ENCODE measurements at places on chromosomes 7 and 10.

- no peak for DNase-seq
These were observed 64.4 kb downstream of the EGFR start for GRCh38 chr7:55083206-55083605.

DNA sequence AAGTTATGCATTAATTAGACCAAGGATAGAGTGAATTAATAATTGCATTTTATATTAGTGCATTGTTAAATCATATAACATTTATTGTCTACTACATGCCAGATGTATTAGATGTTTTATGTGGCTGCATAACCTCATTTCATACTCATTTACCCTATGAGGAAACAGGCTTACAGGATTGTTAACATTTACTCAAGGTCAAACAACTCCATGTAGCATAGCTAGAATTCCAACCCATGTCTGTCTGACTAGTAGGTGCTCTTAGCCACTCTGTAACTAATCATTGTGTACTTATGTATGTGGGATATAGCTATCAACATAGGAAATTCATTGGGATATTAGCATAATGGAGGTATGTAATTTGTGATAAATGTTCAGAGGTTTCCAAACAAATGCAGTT is 46.3 kb downstream of the PHYHIPL start:
- no peak for DNase-seq

GRCh38 chr10:80580638-80581468 is 43.2 kb downstream of the SH2D4B start:
- DNase-seq, result no peak

DNA sequence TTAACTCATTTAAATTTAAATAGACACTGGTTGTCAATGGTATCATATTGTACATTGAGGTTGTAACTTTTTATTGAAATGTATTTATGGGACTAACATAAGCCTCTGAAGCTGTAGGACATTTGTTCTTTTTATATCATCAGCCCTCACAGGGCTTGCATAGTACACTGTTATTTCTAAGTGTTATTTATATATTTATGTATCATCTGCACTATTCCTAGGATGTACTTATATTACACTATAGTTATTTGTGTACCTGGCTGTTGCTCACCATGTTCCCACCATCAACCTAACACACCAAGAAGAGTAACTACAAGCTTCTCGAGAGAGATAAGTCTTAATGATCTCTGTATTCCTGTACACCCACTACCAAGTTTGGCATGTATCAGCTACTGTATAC is 224.7 kb downstream of the PPP1R3A start:
- DNase-seq, result no peak

DNA sequence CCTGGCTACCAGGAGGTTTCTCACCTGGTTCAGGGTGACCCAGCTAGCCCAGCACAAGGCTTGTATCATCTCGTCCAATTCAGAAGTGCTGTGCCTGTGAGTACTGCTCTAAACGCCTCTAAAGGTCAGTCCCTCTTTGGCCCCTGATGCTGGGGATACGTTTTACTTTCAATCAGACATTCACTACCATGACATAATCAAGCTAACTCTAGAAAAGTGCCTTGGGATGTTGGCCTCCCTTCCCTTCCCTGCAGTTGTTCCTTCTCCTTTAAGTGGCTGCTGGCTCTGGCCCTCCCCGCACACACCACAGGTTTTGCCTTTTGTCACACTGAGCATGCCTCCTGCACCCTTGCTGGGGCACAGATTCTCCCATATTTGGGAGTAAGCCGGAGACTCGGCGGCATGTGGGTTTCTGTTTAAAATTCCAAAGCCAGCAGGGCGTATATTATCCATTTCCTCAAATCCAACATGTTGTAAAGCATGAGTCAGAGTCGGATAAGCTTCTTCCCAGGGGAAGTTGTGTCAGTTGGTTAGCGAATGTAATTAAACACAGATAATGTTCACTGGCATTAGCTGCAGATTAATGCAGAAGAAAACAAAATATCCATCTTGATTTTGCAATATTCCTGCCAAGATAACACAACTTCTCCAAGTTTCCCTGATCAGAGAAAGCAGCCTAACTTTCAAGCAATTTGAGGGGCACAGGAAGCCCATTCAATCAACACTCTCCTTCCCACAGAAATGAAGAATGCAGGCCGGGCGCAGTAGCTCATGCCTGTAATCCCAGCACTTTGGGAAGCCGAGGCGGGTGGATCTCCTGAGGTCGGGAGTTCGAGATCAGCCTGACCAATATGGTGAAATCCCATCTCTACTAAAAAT is 31.8 kb upstream of the VCL start:
- DNase-seq, result no peak

- no peak for DNase-seq
These were observed 7.4 kb downstream of the ADCYAP1R1 start for GRCh38 chr7:31059551-31059950.

DNA sequence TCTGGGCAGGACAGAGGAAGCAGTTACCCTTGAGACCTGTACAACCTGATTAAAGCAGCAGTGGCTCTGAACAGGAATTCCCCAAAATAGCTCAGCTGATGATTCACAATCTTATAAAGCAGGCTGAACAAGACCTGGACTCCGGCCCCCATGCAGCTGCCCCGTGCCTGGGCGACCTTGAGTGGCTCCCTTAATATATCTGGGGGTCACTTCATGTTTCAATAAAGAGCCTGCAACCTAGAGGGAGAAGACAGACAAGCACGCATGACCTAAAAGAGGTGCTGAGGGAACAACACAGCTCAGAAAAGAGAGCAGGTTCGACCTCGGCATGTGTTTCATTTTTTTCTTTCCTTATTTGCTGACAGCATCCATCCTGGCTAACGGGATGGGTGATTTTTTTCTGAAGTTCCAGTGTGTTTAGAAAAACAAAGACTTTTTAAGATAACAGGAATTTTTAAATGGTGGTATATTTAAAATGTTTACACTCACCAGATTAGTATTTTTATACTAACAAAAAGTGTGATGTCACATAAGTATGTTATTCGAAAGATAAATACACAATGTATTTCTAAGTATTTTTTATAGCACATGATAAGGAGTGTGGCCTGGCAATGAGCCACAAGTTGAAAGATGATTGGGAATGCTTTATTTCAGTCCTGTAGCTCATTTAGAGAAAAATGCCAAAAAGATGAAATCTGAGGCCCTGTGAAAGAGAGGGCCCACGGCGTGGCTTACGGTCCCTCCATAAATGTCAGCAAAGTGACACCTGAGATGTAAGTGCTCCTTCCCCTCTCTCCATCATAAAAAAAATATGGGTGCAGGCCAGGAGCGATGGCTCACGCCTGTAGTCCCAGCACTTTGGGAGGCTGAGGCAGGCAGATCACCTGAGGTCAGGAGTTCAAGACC is 161.3 kb downstream of the SLIT1 start:
- no peak for DNase-seq

- no peak for DNase-seq
These were observed 11.6 kb downstream of the GNG11 start for GRCh38 chr7:93933156-93933555.

DNA sequence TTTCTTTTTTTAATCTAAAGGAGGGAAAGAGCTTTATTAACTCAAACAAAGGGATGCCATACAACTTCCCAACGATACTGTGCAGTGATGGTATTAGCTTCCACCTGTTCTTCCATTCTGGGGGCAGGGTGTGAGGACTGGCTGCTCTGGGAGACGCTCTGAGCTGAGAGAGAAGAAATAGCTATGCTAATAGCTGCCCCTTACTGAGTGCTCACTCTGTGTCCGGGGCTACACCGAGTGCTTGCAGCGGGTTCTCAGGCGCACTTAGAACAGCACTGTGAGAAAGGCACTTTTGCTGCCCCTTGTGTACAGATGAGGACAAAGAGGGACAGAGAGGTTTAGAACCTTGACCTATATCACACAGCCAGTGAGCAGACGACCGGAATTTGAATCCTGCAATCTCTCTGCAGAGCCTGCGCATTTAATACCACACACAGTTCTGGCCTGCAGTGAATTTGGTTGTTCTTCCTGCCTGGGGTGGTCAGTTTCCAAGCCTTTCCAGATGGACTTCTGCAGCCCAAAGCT is 142.2 kb downstream of the PLPP4 start:
- DNase-seq, result no peak

DNA sequence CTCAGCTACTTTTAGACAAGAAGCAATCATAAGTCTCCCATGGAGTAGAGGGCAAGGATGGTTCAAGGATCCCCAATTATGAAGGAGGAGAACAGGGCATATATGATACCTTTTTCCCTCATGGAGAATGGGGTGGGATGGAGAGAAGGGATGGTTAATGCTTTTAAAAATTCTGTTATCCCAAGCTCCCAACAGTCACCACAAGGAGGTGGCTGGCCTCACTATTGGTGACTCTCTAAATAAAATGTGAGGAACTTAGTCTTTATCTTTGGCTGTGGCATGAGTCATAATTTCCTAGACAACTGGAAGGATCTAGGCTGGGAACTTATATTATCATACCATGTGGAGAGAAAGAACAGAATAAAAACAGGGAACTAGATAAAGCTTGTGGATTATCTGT is 297.0 kb downstream of the PHTF2 start:
- no peak for DNase-seq

- DNase-seq, result no peak
These were observed 49.2 kb downstream of the TACR2 start for GRCh38 chr10:69367469-69367868.

All from stimulated activated naive CD4-positive, alpha-beta T cell treated with Interleukin-2 at 50 U/mL for 16 hours (primary cell).